Stimulated activated CD4-positive, alpha-beta T cell treated with anti-CD3 and anti-CD28 coated beads, TNF-alpha, amount 100 ng/mL, for 24 hours (primary cell): ENCODE measurements at places on chromosomes 4 and X.

- DNase-seq, result no peak
Measured at GRCh38 chrX:138929926-138930582, 218.5 kb upstream of the FGF13 start.

DNA sequence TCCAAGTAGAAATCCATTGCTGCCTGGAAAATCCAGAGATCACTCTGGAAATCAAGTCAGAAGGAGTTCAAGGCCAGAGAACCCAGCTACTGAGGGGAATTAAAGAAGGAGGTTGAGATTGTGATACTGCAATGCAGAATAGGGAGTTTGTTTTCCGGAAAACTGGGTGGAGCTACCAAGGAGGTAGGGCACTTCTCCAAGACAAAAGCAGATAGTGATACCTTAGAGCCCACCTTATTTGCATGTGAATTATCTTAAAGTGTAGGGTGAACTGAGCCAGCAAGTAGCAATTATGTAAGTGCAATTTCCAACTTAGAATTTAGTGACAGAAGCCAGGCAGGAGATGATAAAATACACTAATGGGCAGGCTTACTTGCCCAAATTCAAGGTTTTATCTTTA lies 178.9 kb downstream of the MID1 start:
- no peak for DNase-seq

DNA sequence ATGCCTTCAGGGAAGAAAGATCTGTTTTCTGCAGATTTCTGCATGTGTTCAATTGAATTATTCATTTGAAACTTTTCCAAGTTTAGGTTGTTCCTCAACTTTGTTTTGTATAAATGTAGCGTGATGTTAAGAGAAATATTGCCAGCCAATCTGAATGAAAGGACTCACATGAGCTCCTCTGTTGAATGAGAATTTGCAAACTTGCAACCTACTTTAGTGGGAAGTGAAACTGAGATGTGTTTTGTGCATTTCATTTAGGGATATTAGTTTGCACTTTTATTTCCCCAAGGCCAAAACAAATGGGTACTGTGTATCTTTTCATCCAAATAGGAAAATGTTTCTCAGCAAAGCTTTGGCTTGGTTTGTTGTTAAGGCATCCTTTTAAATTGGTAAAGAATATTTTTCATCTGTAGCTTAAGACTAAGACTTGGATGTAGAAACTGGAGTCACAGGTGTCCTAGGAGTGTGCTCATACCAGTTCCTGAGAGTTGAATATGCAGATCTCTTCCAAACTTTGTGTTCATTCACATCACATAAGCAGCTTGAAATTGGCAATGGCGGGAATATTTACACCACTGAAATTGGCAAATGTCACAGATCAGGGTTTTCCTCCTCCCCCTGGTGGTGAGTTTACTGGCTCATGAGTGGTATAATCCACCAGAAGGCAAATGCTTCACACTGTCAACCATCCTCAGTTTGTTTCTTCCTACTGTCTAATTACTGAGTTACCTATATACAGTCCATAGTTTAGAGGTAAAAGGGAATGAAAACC lies 193.6 kb upstream of the BANK1 start:
- DNase-seq, result peak; percentile 2

DNA sequence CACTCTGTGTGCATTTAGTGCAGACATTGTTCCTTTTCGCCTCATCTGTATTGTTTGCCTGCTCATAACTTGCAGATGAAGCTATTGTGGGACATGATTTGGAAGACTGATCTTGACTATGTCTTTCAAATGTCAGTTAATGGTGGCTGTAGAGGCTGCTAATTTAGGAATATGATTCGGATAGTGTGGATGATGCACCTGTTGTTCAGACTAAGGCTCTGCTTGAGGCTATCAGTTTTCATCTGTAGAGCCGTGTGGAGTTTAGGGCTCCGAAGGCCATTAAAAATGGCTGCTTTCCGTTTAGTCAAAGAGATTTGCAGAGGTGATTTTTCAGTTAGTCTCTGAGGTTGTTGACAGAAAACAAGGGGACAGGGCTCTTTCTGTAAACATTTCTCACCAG lies 102.0 kb downstream of the GBA3 start:
- no peak for DNase-seq

- no peak for DNase-seq
Measured at GRCh38 chr4:114272226-114272625, 292.8 kb upstream of the ARSJ start.

GRCh38 chrX:136647677-136648360 lies at the start of gene CD40LG:
TSS of gene CD40LG (plus strand) at chrX:136648158. CDS start at chrX:136648249, 91 bp downstream.
- DNase-seq, result no peak

DNA sequence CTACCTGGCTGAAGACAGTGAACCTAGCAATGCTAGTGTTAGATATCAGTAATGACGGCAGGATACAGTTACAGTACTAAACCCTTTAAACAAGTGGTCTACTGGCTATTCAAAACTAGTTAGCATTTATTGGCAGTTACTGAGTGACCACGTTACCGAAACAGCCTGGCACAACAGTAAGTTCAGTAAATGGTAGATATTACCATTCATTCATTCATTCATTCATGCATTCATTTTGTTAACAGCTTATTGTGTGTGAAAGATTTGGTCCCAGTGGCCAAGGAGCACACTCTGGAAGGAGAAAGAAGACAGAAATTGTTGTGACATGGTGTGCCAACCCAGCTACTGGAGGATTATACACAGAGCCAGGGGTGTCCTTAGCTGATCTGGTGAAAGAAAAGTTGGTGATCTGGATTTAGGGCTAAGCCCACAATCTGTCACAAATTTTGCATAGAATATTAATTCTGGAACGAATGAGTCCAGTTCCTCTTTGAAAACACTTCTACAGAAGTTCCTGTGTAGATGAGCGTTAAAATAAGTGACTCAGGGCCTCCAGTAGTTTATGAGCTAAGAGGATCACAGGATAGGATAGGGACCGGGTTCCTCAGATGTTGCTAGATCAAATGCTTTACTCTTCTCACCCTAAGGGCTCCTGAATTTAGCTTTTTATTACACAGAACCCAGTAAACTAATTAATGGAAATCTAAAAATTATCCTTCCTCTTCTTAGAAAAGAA lies 179.1 kb downstream of the CBR4 start:
- DNase-seq, result no peak

- DNase-seq, result no peak
Measured at GRCh38 chrX:20743046-20743445, 476.3 kb upstream of the RPS6KA3 start.
